ENCODE measurements at places on chromosomes 7 and 10.

DNA sequence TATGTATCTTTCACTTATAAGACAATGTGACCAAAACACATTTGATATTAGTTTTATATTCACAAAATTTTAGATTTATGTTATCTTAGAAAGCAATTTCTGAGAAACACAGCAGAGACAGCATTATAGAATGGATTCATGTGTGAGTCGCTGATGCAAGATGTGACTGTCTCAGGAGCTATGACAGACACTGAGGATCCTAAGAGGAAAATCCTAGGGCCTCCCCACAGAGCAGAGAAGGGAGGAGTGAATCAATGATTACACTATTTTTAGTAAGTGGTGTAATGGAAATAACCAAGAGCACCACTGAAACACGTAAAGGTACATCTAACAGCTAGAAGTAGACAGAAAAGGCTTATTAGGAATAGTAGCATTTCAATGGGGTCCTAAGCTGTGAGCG is 204.0 kb upstream of the PTN start:
- DNase-seq = no peak

- no peak for DNase-seq
Observed at GRCh38 chr7:88104732-88105131, 115.1 kb downstream of the SRI start.

GRCh38 chr10:29535012-29535777 is 99.6 kb downstream of the SVIL start:
- no peak for DNase-seq

DNA sequence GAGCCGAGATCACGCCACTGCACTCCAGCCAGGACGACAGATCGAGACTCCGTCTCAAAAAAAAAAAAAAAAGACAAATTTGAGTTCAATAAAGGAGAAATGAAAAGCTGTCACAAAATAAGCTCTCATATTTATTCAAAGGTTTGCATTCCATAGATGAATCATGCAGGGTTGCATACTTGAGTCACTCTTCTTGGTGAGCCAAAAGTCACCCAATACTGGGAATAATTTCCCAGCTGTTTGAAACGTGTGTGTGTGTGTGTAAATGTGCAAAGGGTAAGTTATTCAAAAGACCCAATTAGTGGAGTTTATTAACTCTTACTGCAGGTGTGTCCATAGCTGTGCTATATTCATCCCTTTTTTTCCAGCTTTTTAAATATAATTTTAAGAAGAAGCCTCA is 297.7 kb downstream of the CCDC3 start:
- DNase-seq = no peak

GRCh38 chr7:30062587-30062986 is 34.4 kb downstream of the PLEKHA8 start:
- peak; percentile 30 for DNase-seq

GRCh38 chr10:101022967-101023705 is 7.8 kb downstream of the PDZD7 start:
- no peak for DNase-seq

DNA sequence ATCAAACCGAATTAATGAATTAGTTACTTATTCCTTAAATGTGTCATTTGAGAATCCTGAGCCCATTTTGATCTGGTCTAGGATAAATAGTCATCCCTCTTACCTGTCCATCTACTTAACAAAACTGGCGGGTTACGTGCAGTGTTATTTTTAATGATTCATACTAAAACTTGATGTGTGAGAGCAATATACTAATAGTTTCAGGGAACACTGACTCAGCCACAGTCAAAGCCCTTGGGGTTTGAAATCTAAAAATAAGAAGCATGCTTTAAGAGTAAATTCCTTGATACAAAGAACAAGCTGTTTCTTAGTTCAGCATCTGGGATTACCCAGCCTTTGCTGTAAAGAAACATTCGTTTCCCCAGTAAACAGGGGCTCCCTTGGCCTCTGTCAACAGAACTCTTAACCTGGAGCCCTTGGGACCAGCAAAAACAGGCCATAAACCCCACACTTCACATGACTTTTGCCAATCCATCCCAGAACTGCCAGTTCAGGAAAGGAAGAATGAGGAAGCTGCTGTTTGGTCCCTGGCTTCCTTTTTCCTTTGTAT is 370.6 kb upstream of the IGFBP3 start:
- no peak for DNase-seq

- peak; percentile 10 for DNase-seq
Observed at GRCh38 chr10:97597778-97598177, 8.3 kb downstream of the C10orf62 start.

DNA sequence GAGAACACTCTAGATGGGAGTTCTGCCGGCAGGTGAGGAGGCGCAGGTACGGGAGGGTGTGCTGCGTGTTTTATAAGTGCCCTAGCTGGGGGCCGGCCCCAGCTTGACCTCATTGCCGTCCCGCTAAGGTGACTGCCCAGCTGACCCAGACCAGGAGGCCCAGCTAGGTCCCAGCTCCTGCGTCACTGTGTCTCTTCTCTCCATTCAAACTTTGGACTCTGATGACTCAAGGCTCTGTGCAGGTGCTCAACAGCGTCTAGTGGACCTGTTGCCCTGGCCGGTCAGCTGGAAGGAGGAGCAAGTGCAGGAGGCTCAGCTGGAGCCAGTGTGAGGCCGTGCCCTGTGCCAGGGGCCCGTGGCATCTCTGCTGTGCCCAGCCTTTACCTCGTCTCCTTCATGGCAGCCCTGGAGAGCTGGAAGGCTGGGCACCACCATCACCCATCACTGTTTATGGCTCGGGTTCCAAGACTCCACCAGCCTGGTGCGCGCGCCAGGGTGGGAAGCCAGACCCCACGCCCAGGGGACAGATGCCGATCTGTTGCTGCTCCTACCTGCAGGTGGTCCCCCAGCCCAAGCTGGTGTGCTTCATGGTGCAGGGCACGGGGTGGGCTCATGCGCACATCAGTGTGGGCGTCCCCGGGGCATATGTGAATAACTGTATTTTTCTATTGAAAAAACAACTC is 14.6 kb downstream of the LHPP start:
- DNase-seq = no peak

DNA sequence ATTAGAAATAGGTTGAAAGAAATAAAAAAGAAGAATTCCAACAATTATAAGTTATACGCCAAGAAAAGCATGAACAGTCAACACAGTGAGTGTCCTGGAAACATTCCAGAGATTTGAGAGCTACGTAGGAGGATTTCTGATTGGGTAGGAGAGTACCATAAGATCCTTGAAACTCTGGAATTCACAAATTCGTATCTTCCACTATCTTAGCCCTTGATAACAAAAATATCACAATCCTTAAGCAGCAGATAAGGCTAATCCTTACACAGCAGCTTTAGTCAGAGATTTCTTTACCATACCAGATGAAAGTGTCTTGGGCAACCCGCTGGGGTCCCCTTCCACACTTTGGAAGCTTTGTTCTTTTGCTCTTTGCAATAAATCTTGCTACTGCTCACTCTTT is 8.2 kb downstream of the TPK1 start:
- DNase-seq = no peak

Measured in MM.1S (cell line).